ENCODE measurements at places on chromosomes 2 and 18. TPM values are rescaled to one million over a fixed set of nuclear protein-coding genes. Genes with fewer than 3 reads are reported as not detected.

MRO gene
- 0.44 TPM for total RNA-seq

LBH gene
- total RNA-seq, result 137 TPM

DNA sequence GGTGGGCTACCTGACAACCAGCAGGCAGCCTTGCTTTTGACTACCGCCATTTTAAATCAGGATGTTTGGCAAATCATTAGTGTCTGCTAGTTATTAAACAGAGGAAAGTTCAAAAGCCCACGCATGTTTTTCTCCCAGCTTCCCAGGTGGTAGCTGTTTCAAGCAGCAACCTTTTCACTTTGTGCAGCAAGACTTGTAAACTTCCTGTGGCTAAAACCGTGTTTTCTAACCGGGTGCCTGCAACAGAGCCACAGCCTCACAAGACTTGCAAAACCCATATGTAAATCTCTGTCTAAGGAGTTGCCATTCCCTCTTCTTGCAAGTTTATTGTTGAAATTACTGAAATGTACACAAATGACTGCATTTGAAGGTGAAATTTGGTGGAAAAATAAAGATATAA lies 633.1 kb downstream of the BCL11A start:
- no peak overlapping the region for H3K27ac ChIP-seq
- no peak overlapping the region for H3K4me3 ChIP-seq

DNA sequence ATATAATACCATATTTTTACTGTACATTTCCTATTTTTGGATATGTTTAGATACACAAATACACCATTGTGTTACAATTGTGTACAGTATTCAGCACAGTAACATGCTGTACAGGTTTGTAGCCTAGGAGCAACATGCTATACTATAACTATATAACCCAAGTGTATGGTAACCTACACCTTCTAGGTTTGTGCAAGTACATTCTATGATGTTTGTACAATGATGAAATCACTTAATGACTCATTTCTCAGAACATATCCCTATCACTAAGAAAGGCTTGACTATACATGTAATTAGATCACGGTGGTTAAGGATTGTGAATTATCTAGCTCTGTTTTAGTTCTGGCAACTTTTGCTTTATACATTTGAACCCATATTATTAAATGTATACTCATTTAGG lies 31.3 kb downstream of the NPHP1 start:
- H3K27me3 ChIP-seq, result no peaks in the 10 kb centered on the region
- no peak for DNase-seq
- no peak overlapping the region for H3K27ac ChIP-seq
- H3K36me3 ChIP-seq, result no peaks in the 10 kb centered on the region
- H3K4me1 ChIP-seq, result no peaks in the 10 kb centered on the region
- no peak overlapping the region for H3K4me3 ChIP-seq

DNA sequence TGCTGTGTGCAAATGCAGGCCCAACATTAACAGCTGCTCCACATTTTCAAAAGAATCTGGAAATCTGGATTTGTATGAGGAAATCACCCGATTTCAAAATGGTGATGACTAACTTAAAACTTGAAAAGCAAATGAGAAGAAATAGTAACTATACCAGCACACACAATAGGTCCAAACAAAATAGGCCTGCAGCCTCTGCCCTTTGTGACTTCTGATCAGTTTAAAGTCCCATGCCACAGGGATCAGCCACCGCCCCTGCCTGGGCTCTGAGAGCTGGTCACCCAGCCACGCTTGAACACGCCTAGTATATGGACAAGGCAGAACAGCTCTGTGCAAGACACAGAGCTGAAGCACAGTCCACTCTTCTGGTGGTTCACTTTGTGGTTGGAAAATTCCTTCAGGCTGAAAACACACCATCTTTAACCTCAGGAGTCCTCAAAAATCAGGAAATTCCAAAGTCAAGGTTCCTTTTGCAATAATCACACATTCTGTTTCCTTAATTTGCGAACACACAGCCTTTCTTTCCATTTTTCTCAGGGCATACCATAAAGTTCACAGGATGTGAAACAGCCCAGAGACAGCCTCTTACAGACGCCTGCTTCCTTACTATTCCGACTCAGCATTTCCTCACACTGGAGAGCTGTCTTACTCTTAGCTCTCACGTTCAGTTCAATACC lies 150.1 kb upstream of the RIOK3 start:
- no peak overlapping the region for H3K4me3 ChIP-seq
- H3K4me1 ChIP-seq, result peaks cover 16% of the 10 kb centered on the region
- peak overlapping the region; percentile 36 for H3K27ac ChIP-seq
- no peaks in the 10 kb centered on the region for H3K27me3 ChIP-seq
- DNase-seq, result no peak
- H3K36me3 ChIP-seq, result no peaks in the 10 kb centered on the region

DNA sequence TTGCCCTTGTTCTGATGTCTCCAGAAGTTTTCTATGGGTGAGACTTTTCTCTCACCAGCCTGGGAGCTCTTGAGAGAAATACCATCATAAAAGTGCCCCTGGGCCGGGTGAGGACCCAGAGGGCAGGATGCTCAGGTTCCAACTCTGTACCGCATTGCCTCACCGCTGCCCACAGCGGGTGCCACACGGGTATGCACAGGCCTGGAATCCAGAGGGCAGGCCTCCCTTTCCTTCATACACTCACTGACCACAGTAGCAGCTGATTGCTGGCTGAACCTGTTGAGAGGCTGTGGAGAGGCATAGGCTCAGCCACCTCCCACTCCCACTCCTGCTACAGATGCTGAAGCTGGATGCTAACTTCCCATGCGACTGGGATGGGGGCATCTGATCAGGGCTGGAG lies 293.8 kb downstream of the CYP26B1 start:
- no peak overlapping the region for H3K4me3 ChIP-seq
- no peak overlapping the region for H3K27ac ChIP-seq
- no peaks in the 10 kb centered on the region for H3K36me3 ChIP-seq
- DNase-seq, result no peak

Measured in lower lobe of right lung (tissue), 2 donors.